Gastrocnemius medialis (tissue), 4 donors: ENCODE measurements at places on chromosomes 5 and 9.

DNA sequence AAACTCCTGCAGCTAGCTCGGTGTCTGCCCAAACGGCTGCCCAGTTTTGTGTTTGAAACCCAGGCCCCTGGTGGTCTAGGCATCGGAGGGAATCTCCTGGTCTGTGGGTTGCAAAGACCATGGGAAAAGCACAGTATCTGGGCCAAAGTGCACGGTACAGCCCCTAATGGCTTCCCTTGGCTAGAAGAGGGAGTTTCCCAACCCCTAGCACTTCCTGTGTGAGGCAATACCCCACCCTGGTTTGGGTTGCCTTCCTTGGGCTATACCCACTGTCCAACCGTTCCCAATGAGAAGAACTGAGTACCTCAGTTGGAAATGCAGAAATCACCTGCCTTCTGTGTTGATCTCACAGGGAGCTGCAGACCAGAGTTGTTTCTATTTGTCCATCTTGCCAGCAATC is 41.8 kb downstream of the CAVIN4 start:
- H3K36me3 ChIP-seq, result no peaks in the 10 kb centered on the region
- H3K4me3 ChIP-seq, result no peak overlapping the region
- H3K27me3 ChIP-seq, result no peaks in the 10 kb centered on the region
- no peak for DNase-seq

GRCh38 chr5:181261320-181262049 is 542 bp upstream of the TRIM52 start:
- H3K36me3 ChIP-seq, result peaks cover 13% of the 10 kb centered on the region
- peak overlapping the region; percentile 100 for H3K27ac ChIP-seq
- DNase-seq, result no peak
- H3K4me3 ChIP-seq, result peak overlapping the region; percentile 88

GRCh38 chr9:102569436-102569835 is 425.7 kb upstream of the CYLC2 start:
- H3K4me3 ChIP-seq, result no peak overlapping the region
- no peak for DNase-seq
- H3K27me3 ChIP-seq, result no peaks in the 10 kb centered on the region
- no peaks in the 10 kb centered on the region for H3K36me3 ChIP-seq

DNA sequence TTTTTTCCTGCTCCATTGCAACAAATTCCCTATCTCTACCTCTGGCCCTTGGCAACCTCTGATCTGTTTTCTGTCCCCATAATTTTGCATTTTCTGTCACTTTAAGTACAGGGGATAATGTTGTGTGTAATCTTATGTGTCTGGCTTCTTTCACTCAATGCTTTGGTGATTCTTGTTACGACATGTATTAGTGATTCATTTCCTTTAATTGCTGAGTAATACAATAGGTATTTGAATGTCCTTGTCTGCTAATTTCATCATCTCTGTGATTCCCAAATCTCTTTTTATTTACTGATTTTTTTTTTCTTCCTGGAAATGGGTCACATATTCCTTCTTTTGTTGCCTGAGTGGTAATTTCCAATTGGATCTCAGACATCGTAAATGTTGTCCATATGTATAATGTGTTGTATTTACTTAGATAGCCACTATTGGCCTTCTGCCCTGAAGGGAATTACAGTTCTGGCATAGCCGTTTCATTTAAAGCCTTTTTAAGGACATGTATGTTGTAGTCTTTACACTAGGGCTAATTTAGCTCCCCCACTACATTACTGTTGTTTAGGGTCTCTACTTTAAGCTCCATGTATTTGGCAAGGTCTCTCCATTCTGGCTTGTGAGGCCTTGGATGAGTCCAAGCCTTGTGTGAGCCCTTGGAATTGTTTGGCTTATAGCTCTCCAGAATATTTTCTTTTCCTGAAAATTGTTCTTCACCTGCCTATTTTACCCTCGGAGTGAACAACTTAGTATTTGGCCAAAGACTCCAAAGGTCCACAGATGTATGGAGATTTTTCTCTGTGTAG is 683.8 kb downstream of the LRRC70 start:
- H3K27ac ChIP-seq, result no peak overlapping the region
- no peaks in the 10 kb centered on the region for H3K27me3 ChIP-seq
- no peak overlapping the region for H3K4me3 ChIP-seq
- no peaks in the 10 kb centered on the region for H3K4me1 ChIP-seq
- DNase-seq, result no peak

GRCh38 chr5:132765311-132766019 is 11.6 kb downstream of the SEPTIN8 start:
- H3K27me3 ChIP-seq, result no peaks in the 10 kb centered on the region
- no peaks in the 10 kb centered on the region for H3K36me3 ChIP-seq
- H3K4me1 ChIP-seq, result peaks cover 8% of the 10 kb centered on the region
- no peak overlapping the region for H3K4me3 ChIP-seq

GRCh38 chr9:134056483-134057306 is 11.1 kb downstream of the BRD3 start:
- H3K36me3 ChIP-seq, result peaks cover 11% of the 10 kb centered on the region
- peak overlapping the region; percentile 88 for H3K27ac ChIP-seq
- peak; percentile 48 for DNase-seq
- peaks cover 77% of the 10 kb centered on the region for H3K4me1 ChIP-seq

DNA sequence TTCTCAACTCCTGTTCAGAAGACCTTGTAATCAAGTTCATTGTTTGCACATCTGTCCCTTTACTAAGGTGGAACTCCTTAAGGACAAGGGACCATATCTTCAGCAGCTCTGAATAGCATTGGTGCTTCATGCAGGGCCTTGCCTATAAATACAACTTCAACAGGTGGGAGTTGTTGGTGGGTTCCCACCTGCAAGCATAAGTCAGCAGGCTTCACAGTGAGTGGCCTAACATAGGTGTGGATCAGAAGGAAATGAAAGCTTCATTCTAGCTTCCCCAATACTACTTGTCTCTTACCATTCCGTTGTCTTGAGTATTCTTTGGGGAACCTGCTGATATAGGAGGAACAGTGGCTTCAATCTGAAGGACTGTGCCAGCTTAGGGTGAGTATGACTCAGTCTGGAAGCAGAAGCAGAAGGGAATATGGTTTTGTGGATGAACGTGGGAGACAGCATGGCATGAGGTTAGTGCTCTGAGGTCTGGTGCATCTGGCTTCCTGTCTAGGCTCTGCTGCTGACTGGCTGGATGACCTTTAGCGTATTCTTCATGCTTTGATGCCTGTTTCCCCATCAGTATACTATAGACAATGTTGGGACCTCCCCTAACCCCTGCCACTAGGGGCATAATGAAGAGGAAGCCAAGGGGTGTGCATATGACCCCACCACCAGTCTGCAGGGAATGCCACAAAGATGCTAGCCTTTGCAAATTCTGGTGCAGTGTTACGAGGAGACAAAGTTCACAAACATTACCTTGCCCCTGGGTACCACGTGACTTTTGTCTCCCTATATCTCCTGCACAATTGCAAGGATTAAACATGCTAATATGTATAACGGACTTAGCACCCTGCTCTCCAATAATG is 192.3 kb downstream of the PALM2AKAP2 start:
- no peak overlapping the region for H3K4me3 ChIP-seq
- H3K4me1 ChIP-seq, result peaks cover 18% of the 10 kb centered on the region
- no peak overlapping the region for H3K27ac ChIP-seq
- DNase-seq, result no peak
- H3K36me3 ChIP-seq, result no peaks in the 10 kb centered on the region

DNA sequence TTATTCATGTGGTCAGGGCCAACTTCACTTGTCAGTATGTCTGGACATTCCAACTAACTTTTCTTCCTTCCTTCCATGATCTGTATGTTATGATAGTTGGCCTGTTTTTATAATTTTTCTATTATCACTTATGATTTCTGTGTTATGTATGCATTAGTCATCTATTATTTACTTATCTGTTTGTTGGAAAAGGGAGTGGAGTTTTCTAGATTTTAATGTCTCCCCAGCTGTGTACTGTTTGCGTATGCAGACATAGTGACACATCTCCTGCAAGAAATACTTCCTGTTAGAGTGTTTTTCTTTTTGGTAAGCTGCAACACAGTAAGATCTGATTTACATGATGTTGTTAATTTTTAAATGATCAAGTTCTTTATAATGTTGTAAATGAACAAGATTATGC is 8.7 kb upstream of the INSYN2B start:
- H3K4me3 ChIP-seq, result no peak overlapping the region
- no peaks in the 10 kb centered on the region for H3K4me1 ChIP-seq
- H3K36me3 ChIP-seq, result no peaks in the 10 kb centered on the region
- no peak overlapping the region for H3K27ac ChIP-seq
- DNase-seq, result no peak
- no peaks in the 10 kb centered on the region for H3K27me3 ChIP-seq

- no peaks in the 10 kb centered on the region for H3K4me1 ChIP-seq
- no peaks in the 10 kb centered on the region for H3K27me3 ChIP-seq
- DNase-seq, result no peak
- H3K27ac ChIP-seq, result no peak overlapping the region
Observed at GRCh38 chr5:112776301-112776856, 38.7 kb downstream of the APC start.

DNA sequence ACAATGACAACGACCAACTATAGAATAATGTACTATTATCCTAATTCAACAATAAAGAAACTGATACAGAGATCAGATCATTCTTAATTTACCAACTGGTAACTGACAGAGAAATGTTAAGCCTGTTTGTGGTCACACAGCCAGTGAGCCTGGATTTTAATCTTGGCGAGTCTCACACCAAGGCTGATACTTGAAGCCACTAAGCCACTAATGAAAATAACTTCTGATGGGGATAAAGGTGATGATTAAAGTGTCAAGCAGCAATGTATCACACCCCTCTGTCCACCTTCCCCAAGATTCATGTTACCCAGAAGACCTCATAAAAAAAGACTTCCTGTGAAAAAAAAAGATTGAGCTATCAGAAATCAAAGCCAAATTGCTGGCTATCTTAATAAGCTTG is 350.5 kb downstream of the SPOCK1 start:
- no peaks in the 10 kb centered on the region for H3K4me1 ChIP-seq
- H3K27me3 ChIP-seq, result no peaks in the 10 kb centered on the region
- no peak for DNase-seq
- no peak overlapping the region for H3K27ac ChIP-seq
- H3K36me3 ChIP-seq, result no peaks in the 10 kb centered on the region

- H3K4me3 ChIP-seq, result peak overlapping the region; percentile 33
- DNase-seq, result no peak
- H3K27ac ChIP-seq, result no peak overlapping the region
Observed at GRCh38 chr9:73093740-73094379, 57.8 kb upstream of the ANXA1 start.

DNA sequence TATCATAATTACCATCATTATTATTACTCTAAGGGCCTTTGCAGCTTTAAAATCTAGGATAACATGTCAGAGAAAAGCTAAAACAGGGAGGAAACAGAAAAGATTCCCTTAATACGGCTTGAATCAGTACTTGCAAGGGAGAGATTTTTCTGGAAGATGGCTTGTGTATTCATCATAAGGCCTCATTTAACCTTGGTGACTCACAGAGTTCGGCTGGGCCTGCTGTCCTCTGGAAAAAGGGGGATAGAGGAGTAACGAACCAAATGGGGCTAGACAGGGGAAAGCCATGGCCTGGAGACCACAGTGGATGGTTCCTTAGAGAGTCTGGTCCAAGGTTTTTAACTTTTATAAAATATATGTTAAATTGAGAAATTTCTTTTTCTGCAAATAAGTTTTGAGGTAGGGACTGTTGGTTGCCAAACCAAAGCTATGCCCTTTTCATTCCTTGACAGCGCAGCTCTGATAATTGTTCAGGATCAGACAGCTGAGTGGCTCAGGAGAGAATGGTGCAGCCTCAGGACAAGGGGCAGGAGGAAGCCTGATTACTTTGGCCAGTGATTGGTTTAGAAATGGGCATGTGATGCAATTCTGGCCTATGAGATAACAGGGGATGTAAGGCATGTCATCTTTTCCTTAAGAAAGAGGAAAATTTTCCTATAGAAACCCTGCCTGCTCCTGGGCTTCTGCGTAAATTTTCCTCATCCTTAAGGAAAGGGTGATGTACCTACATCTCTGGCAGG is 25.6 kb upstream of the GSN start:
- H3K4me1 ChIP-seq, result no peaks in the 10 kb centered on the region
- H3K27me3 ChIP-seq, result no peaks in the 10 kb centered on the region
- no peaks in the 10 kb centered on the region for H3K36me3 ChIP-seq
- DNase-seq, result no peak
- H3K4me3 ChIP-seq, result no peak overlapping the region

- peak; percentile 45 for DNase-seq
- peaks cover 34% of the 10 kb centered on the region for H3K4me1 ChIP-seq
- H3K36me3 ChIP-seq, result no peaks in the 10 kb centered on the region
- H3K27ac ChIP-seq, result peak within 1 kb of the TSS; percentile 90
- H3K4me3 ChIP-seq, result peak within 1 kb of the TSS; percentile 88
Observed at GRCh38 chr5:159209438-159210209, at the start of gene RNF145. RNF145 (minus strand) TSS chr5:159209553; CDS start chr5:159203617, 5,936 bp downstream.

DNA sequence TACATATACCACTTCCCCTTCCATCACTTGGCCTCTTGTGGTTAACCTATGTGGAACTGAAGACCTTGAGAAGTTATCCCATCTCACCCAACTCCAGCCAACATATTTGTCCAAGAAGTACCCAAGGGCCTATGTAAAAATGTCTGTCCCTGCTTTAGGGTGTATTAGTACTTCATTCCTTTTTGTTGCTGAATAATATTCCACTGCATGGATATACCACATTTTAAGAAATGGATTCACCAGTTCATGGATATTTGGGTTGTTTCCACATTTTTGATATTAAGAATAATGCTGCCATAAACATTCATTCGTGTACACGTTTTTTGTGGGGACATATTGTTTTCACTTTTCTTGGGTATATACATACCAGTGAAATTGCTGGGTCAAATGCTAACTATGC is 28.6 kb downstream of the IDNK start:
- no peak overlapping the region for H3K4me3 ChIP-seq
- peaks cover 31% of the 10 kb centered on the region for H3K36me3 ChIP-seq
- no peak for DNase-seq
- H3K27ac ChIP-seq, result no peak overlapping the region
- no peaks in the 10 kb centered on the region for H3K4me1 ChIP-seq

DNA sequence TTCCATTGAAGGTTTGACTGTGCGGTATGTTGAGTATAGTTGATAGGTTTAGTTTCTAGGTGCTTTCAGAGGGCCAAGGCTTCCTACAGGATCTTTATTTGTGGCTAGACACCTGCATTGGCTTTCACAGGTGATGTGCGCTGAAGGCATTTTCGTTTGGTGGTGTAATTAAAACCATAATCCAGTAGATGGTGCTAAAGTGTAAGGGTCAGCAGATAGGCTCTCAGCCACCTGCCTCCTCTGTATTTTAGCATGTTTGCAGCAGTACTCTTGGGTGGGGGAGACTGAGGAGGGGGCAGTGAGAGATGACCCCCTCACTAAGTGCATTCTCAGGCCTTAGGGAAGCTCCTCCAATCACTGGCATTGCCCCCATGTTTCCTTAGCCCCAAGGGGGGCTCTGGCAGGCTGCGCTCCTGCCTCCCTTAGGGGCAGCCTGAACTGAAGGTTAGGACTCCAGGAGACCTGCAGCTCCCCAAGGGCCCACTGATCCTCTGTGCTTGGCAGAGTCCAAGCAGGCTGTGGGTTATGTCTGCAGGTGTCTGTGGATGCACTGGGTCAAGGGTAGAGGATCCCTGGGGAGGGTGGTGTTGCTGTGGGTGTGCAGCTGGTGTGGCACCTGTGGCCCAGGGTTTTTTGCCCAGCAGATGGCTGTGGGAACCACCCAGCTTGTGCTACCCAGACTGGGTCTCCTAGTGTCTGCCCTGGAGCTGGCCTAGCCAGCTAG is 23.4 kb downstream of the CDK20 start:
- DNase-seq, result no peak
- no peaks in the 10 kb centered on the region for H3K4me1 ChIP-seq
- H3K4me3 ChIP-seq, result no peak overlapping the region
- H3K27me3 ChIP-seq, result no peaks in the 10 kb centered on the region
